ENCODE measurements at places on chromosomes 13 and 19. TPM values are rescaled to one million over a fixed set of nuclear protein-coding genes. Genes with fewer than 3 reads are reported as not detected.

TMEM255B gene
- total RNA-seq, result 0.89 TPM

ZNF880 gene
- total RNA-seq, result 31.1 TPM

FREM2 gene
- total RNA-seq, result 0.12 TPM

SERTM1 gene
- total RNA-seq, result not detected

NLRP4 gene
- not detected for total RNA-seq

FBXO27 gene
- total RNA-seq, result 0.69 TPM

ATP8B3 gene
- 4.0 TPM for total RNA-seq

GIPR gene
- 6.9 TPM for total RNA-seq

SLC44A2 gene
- total RNA-seq, result 223 TPM

RNASEH2A gene
- 18.0 TPM for total RNA-seq

OLFM4 gene
- total RNA-seq, result 0.15 TPM

DNA sequence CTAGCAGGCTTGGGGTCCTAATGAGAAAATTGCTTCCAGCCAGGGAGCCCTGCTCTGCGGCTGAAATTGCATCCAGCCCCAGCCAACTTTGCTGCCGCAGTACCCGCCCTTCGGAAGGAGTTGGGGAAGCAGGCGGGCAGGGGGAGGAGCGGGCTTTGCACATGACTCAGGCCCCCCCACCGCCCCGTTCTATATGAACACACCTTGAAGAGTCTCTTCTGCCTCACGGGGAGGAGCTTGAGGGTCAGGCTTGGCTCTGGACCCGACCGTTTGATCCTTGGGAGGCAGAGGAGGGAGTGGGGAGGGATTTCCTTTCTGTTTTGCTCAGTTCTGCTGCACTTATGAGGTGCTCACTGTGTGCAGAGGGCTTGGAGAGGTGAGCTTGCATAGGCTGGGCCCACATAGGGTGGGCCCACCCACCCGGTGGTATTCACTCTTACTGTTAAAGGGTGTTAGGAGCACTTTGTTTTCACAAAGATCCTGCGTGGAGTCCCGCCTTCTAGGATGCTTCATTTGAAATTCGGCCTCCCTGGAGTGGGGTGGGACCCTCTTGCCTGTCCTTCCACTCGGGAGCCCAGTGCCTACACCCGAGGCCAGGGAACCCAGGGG is 46.5 kb downstream of the LYL1 start:
- H3K27ac ChIP-seq, result no peak overlapping the region
- no peak overlapping the region for H3K4me3 ChIP-seq
- H3K4me1 ChIP-seq, result peaks cover 20% of the 10 kb centered on the region
- H3K27me3 ChIP-seq, result peaks cover 71% of the 10 kb centered on the region

DNA sequence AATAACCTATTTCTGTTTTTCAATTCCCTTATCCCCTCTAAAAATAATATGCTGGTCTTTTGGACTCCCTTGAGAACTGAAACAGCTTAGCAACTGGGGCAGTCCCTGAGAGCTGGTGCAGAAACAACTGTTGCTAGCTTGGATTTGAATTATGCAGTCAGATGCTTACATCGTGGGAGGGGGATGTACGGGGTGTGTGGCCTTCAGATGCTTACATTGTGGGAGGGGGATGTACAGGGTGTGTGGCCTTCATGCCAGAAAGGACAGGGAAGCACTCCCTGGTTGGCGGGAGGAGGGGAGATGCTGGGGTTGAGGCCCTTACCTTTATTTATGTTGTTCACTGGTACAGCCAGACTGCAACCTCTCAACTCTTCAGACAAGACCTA is 25.6 kb downstream of the LRCH1 start:
- DNase-seq, result no peak
- peaks cover 29% of the 10 kb centered on the region for H3K4me1 ChIP-seq
- no peaks in the 10 kb centered on the region for H3K27me3 ChIP-seq
- no peak overlapping the region for H3K4me3 ChIP-seq
- no peak overlapping the region for H3K27ac ChIP-seq

DNA sequence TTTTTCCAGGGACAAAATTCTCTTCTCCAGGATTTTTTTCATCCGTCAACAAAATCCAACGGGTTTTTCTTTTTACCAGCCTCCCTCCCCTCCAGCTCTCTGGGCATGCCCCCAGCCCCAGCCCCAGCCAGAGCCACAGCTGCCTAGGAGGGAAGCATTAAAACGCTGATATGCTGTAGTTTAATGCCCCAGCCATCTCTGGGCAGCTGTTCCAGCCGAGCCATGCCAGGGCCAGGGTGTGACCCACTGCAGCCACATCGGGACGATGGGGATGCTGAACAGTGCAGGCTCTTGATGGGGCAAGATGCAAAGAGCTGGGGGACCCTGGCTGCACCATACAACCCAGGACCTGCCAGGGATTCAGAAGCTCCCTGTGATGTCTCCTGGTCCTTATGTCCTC is 32.1 kb downstream of the TSHZ3 start:
- H3K36me3 ChIP-seq, result no peaks in the 10 kb centered on the region
- H3K27ac ChIP-seq, result no peak overlapping the region
- no peaks in the 10 kb centered on the region for H3K4me1 ChIP-seq
- no peak overlapping the region for H3K4me3 ChIP-seq

- H3K4me3 ChIP-seq, result peak overlapping the region; percentile 96
- no peaks in the 10 kb centered on the region for H3K27me3 ChIP-seq
- DNase-seq, result no peak
- H3K27ac ChIP-seq, result peak overlapping the region; percentile 79
Observed at GRCh38 chr13:24511019-24511815, 1.4 kb downstream of the PARP4 start.

DNA sequence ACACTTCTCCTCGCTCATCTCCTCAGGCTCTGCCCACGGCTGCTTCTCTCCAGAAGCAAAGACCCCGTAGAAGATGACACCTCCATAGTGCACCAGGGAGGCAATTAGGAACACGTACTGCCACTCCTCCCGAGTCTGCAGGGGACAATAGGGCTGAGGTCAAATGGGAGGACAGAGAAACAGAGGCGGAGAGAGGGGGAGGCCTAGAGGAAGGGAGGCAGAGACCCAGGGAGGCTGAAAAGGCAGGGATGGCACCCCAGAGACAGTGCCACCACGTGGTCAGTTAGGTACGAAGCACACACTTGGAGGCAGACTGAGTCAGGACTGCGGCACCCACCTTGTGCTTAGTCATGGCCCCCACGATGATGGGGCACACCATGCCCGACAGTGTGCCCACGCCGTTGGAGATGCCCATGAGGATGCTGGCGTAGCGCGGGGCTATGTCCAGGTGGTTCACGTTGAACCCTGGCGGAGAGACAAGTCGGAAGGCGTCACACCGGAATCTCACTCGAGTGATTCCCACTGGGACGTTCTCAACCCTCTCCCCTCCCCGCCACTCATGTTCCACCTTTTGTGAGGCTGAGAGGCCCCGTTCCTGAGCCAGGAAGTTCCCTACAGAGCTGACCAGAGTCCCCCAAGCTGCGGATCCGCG is 5.6 kb downstream of the GFY start:
- H3K27ac ChIP-seq, result no peak overlapping the region
- no peak overlapping the region for H3K4me3 ChIP-seq
- H3K4me1 ChIP-seq, result peaks cover 59% of the 10 kb centered on the region
- no peaks in the 10 kb centered on the region for H3K36me3 ChIP-seq

GRCh38 chr13:95505265-95505664 is 47.3 kb upstream of the CLDN10 start:
- H3K36me3 ChIP-seq, result no peaks in the 10 kb centered on the region
- DNase-seq, result no peak
- H3K4me3 ChIP-seq, result no peak overlapping the region

DNA sequence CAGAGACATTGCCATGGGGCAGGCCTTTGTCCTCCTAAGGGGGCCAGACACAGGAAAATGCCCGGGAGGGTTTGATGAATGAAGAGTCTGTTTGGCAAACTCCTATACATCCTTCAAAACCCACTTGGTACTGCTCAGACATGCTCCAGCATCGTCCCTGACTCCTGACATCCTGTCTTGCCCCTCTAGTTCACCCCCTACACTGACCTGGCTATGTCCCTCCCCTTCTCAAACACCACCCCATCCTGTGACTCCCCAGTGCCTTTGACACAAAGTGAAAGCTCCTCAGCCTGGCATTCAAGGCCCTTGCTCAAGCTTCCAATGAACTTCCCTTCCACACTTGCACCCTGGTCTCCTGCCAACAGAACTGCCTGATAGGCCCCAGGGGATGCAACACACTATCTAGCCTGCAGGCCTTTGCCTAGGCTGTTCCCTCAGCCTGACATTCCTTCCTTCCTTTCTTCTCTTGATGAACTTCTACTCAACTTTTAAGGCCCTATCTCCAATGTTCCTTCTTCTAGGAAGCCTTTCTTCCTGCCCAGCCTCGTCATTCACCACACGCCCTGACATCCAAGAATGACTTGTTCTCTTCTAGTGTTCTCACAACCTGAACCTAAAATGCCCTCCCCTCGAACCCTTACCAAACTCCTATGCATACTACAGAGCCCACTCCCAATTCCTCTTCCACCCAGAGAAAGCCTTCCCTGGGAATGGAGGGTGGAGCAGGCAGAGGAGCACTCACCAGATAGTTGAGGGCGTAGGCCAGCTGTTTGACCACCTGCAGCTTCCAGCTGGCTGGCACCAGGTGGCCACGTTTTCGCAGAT is 12.4 kb downstream of the JAK3 start:
- peak overlapping the region; percentile 10 for H3K27ac ChIP-seq
- peaks cover 48% of the 10 kb centered on the region for H3K36me3 ChIP-seq
- no peaks in the 10 kb centered on the region for H3K27me3 ChIP-seq
- no peak for DNase-seq
- H3K4me1 ChIP-seq, result peaks cover 19% of the 10 kb centered on the region

DNA sequence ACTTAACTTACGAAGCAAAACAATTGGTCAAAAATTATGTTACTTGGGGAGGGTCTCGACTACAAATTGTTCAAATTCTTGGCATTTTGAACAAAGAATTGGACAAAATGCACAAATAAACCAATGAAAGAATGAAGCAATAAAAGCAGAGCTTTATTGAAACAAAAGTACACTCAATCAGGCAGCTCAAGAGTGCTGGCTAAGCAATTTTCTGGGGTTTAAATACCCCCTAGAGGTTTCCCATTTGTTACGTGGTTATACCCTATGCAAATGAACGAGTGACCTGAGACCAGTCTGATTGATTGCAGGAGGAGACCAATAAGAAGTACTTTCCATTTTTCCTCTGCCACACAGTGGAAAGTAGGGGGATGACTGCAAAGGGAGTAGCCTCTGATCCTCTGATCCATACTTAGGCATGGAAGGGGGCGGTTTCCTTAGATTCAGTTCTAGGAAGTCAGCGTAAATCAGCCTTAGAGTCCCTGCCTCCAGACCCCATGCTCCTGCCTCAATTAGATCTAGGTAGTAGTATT is 228.6 kb downstream of the EFNB2 start:
- H3K4me1 ChIP-seq, result no peaks in the 10 kb centered on the region
- no peaks in the 10 kb centered on the region for H3K27me3 ChIP-seq

- peaks cover 73% of the 10 kb centered on the region for H3K4me1 ChIP-seq
- DNase-seq, result no peak
- H3K36me3 ChIP-seq, result no peaks in the 10 kb centered on the region
- no peaks in the 10 kb centered on the region for H3K27me3 ChIP-seq
Observed at GRCh38 chr13:98541701-98542203, 35.2 kb downstream of the STK24 start.

GRCh38 chr13:113468472-113469201 is 15.3 kb upstream of the ADPRHL1 start:
- H3K4me3 ChIP-seq, result no peak overlapping the region
- peaks cover 9% of the 10 kb centered on the region for H3K36me3 ChIP-seq
- DNase-seq, result no peak
- H3K4me1 ChIP-seq, result no peaks in the 10 kb centered on the region

DNA sequence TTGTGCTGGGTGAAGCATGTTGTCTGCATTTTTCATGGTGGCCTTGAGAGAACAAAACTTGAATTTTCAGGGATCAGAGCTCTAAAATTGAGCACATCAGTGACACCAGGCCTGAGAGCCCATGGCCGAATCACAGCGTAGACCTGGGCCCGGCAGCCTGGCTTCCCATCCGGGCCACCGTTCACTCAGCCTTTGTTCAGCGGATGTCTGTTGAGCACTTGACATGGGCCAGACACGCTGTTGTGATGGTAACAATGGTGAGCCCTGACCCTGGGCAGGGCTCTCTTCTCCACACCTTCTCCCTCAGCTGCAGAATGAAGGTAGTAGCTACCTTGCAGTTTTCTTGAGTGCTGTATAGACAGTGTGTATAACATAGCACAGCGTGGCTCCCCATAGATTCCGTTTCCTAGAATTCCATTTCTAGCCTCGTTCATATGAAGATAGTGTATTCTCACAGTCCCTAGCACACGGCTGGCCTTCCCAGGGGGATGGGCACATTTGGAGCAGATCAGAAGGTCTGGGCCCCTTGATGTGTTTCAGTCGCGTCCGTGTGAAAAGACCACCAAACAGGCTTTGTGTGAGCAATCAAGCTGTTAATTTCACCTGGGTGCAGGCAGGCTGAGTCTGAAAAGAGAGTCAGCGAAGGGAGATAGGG is 75.3 kb downstream of the RAB20 start:
- H3K36me3 ChIP-seq, result no peaks in the 10 kb centered on the region
- no peak overlapping the region for H3K27ac ChIP-seq
- DNase-seq, result no peak
- H3K4me1 ChIP-seq, result no peaks in the 10 kb centered on the region

DNA sequence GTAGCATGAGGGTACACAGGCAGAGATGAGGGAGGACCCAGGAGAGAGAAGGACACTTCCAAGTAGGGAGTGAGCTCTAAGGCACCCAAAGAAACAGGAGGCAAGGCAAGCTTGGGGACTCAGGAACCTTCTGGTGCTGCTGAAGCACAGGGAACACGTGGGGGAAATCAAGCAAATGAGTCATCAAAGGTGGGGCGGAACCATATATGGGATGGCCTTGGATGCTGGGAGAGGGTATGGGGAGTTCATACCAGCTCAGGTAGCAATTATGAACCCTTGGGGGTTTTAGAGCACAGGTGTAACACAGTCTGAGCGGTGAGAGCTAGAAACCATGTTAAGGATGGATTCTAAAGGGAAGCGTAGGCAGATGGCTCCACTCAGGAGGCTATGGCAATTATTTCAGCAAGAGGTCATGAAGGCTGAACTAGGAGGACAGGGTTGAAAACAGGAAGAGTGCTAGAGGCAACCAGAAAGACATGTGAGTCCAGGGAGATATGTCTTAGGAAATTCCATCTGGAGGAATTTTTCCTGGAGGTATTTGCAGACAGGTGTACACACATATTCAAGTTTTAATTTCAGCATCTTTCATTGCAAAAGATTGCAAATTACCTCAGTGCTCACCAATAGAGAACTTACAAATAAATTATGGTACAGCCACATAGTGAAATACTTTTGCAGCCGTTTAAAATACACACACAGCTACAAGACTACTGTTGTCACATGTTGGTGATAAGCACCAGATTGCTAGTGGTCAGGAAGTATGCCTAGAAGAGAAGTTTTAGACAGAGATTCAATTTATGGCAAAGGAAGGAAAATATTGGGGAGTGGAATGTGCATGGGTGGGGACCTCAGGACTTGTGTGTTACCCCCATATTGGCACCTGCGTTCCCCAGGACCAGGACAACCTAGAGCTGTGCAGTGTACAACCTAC is 77.0 kb downstream of the STARD13 start:
- H3K4me1 ChIP-seq, result no peaks in the 10 kb centered on the region
- no peaks in the 10 kb centered on the region for H3K27me3 ChIP-seq
- H3K36me3 ChIP-seq, result no peaks in the 10 kb centered on the region
- no peak for DNase-seq
- no peak overlapping the region for H3K4me3 ChIP-seq
- no peak overlapping the region for H3K27ac ChIP-seq

- H3K4me3 ChIP-seq, result no peak overlapping the region
- H3K27ac ChIP-seq, result no peak overlapping the region
- no peaks in the 10 kb centered on the region for H3K4me1 ChIP-seq
Observed at GRCh38 chr19:49837009-49837310, 14.0 kb upstream of the PTOV1 start.

Measured in T-cell (primary cell).